ENCODE measurements at places on chromosomes 5 and 9. TPM values are rescaled to one million over a fixed set of nuclear protein-coding genes. Genes with fewer than 3 reads are reported as not detected.

Gene SLC12A7
- 15.2 TPM for total RNA-seq

Gene TMEM252
- not detected for total RNA-seq

Gene WNT8A
- total RNA-seq, result not detected

Gene GPR21
- total RNA-seq, result not detected

Gene WDR36
- total RNA-seq, result 21.0 TPM

Gene FOXD4L6
- not detected for total RNA-seq

Gene ARRDC1
- 47.6 TPM for total RNA-seq

Data from epithelial cell of proximal tubule (primary cell).